CD4-positive, alpha-beta T cell treated with Interleukin-17A for 4 hours (primary cell): ENCODE measurements at places on chromosomes 5 and 9.

- no peak for DNase-seq
These were observed 47.9 kb upstream of the TBC1D9B start for GRCh38 chr5:179955630-179956029.

GRCh38 chr9:87277346-87277745 lies 220.3 kb upstream of the DAPK1 start:
- DNase-seq = no peak

GRCh38 chr9:84419031-84419602 lies 78.6 kb upstream of the SLC28A3 start:
- no peak for DNase-seq

DNA sequence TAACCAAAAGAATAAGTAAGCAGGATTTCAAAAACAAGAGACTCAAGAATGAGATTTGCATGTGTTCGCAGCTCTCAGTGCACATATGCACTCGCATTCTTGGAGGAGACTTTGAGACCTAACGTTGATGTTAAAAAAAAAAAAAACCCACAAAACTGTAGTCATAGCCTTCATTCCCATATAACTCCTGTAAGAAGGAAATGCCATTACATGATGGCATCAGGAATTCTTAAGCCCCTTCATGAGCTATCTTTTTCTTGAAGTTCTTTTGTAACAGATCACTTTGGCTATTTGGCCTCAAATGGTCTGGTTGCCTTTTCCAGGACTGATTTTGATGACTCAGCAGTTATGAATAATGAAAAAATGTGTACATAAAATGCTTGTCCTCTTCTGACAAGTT lies 113.8 kb downstream of the ALDH1A1 start:
- no peak for DNase-seq

DNA sequence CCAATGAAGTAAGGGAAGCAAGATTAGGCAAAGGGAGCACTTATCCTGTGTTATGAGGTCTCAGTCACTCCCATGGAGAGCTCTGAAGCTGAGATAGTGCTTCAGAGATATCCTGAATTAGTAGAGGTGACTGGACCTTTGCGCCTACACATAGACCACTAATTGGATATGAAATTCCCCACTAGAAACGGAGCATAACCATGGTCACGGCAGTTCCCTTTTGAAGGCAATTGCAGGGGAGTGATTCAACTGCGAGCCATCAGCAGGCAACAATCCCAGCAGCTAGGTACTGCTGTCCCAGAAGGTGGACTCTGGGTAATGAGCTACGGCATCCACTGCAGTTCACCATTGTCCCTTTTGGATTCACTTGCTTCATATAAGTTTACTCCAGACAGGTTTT lies 267.7 kb upstream of the RASA1 start:
- no peak for DNase-seq

- no peak for DNase-seq
These were observed 271.6 kb downstream of the PLK2 start for GRCh38 chr5:58188262-58188651.

DNA sequence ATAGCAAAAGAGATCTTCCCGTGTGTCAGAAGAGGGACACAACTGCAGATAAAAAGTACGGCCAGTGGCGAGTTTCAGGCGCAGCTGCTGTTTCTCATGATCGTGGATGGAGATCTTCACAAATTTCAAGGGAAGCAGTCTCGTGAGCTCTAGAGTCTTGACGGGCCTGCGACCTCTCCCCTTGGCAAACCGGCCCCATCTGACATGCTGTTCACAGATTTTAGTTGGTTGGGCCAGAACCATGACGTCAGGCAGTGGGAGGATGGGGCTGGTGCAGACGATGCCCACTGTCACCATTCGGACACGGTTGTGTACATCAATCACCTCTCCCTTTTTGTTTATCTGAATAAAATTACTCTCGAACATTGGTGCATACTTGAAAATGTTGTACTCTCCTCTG lies 396 bp downstream of the GARIN3 start:
- no peak for DNase-seq
